ENCODE measurements at places on chromosomes 5 and 9.

GRCh38 chr9:36959681-36960574 lies 74.1 kb downstream of the PAX5 start:
- no peak for DNase-seq

- DNase-seq = no peak
Observed at GRCh38 chr9:20643660-20644059, 21.4 kb upstream of the MLLT3 start.

GRCh38 chr5:96492459-96493047 lies 59.5 kb upstream of the PCSK1 start:
- no peak for DNase-seq

- no peak for DNase-seq
Observed at GRCh38 chr5:67315082-67315989, 118.7 kb upstream of the CD180 start.

DNA sequence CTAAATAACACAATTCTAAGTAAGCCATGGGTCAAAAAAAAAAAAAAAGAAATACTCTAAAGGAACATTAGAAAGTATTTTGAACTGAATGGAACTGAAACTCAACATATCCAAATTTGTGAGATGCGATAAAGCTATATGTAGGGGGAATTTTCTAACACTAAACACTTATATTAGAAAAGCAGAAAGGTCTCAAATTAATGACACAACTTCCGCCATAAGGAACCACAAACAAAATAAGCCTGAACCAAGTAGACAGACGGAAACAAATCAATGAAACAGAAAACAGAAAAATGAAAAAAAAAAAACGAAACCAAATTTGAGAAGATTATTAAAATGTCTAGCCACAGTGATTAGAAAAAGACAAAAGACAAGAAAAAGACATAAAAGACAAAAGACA lies 39.9 kb downstream of the ADAMTS6 start:
- no peak for DNase-seq

GRCh38 chr9:26694381-26695297 lies 198.0 kb downstream of the CAAP1 start:
- no peak for DNase-seq

DNA sequence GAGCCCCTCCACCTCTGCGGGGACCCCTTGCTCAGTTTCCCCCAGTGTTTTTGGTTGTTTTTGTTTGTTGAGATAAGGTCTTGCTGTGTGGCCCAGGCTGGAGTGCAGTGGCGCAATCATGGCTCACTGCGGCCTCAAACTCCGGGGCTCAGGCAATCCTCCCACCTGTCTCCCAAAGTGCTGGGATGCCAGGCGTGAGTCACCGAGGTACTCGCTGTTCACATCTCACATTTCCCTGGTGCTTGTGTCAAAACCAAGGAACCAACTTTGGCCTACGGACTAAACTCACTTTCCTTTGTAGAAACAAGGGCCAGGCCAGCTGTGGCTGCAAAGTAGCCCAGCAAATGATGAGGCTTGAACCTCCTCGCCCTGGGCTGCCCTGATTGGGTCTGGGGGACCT lies 9.7 kb upstream of the AJM1 start:
- DNase-seq = no peak

GRCh38 chr9:134751622-134752021 lies 110.0 kb downstream of the COL5A1 start:
- no peak for DNase-seq

DNA sequence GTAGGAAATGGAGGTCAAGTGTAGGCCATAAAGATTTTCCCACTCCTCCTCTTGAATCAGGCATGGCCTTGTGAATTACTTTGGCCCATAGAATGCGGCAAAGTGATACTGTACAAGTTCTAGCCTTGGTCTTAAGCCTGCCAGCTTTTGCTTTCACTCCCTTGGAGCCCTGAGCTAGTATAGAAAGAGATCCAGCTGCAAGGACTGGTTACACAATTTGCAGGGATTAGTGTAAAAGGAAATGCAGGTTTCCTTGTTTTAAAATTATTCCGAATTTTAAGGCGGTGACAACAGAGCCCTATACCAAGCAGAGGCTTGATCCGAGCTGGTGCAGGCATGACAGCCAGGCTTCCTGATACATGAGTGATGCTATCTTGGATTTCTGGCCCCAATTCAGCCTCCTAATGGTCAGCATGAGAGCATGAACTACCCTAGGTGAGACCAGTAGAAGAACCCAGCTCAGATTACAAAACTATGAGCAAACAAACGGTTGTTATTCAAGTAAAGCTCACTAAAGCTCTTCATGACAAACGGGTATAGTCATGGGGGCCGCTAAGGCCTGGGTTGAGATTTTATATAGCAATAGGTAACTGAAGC lies 257.9 kb downstream of the DOCK8 start:
- no peak for DNase-seq

DNA sequence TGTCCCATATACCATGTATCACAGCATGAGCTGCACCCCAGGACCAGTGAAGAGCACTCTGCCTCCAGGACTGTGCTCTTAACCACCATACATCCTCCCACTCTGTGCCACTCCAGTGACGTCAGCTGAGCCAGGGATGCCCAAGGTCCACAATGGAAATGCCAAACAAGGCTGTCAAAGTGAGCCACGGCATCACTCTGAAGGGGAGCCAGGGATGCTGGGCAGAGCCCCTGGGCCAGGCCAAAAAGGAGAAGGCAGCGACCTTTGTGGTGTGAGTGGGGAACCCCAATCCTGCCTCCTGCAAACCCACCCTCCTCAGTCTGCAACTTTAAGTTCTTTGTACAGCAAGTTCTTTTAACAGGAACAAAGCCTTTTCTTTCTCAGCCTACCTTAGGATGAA lies 242.7 kb downstream of the SYK start:
- DNase-seq = no peak

GRCh38 chr9:116842658-116843057 lies 155.6 kb downstream of the TRIM32 start:
- no peak for DNase-seq

DNA sequence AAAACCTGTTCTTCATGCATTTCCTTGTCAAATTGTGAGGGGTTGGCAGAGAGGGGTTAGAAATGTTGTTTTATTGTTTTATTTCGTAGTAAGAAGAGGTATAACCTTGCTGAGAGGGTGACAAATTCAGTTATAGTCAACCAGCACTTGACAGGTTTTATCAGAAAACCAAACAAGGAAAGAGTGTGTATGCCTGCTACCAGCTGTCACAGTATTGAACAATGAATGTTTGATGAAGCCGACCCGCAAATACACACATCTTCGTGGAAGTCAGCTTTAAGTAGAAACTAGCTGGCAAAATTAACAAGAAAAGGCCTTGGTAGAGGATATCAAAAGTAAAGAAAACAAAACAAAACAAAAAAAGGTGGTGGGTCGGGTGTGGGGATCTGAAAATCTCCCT lies 214.6 kb upstream of the TLE4 start:
- no peak for DNase-seq

DNA sequence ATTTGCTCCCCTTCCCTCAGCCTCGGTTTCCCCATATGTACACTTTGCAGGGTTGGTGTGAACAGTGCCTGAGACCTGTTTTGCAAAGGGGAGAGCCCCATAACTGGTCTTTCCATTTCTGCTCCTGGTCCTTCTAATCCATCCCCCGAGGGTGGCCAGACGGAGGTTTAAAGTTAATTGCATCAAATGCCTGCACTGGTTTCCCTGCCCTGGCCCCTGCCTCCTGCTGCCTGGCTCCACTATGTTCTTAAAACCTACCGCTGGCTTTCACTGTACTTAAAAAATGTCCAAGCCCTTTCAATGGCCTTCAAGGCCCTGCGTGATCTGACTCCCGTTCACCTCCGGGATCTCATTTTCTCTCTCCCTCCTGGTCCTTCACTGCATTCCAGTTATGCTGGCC lies 183.0 kb downstream of the RGS3 start:
- DNase-seq = no peak

DNA sequence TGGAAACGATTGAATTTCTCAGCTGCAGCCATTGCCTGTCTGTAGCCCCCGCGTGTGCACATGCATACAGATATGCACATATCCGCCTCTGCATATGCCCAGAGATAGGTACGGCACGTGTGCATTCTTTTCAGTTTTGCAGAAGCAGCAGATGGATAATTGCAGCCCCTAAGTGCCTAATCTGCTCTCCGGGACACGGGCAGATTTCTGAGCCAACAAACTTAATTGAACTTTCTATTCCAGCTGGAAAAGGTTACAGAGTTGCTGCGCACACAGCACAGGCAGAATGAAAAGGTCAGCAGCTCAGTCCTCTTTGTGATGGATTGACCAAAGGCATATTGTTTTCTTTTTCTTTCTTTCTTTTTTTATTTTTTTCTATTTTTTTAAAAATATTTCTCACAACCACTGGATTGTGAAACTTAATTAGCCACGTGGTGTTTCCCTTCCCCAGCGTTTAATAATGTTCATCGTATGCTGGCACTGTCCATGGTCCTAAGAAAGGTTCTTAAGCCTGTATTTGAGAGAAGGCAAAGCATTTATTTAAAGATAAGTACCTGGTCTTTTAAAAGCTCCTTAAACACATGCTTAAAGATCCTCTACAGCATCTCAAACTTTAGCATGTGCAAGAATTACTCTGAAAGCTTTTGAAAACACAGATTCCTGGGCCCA lies 270.2 kb upstream of the BRINP1 start:
- DNase-seq = no peak

GRCh38 chr5:142134331-142135010 lies 25.9 kb downstream of the NDFIP1 start:
- DNase-seq = no peak

GRCh38 chr9:126833710-126834345 lies 26.6 kb upstream of the ZBTB34 start:
- DNase-seq = no peak

GRCh38 chr9:38671748-38672147 lies 48.2 kb downstream of the FAM240B start:
- no peak for DNase-seq

GRCh38 chr9:31671011-31671410 lies 713.4 kb upstream of the ACO1 start:
- no peak for DNase-seq

DNA sequence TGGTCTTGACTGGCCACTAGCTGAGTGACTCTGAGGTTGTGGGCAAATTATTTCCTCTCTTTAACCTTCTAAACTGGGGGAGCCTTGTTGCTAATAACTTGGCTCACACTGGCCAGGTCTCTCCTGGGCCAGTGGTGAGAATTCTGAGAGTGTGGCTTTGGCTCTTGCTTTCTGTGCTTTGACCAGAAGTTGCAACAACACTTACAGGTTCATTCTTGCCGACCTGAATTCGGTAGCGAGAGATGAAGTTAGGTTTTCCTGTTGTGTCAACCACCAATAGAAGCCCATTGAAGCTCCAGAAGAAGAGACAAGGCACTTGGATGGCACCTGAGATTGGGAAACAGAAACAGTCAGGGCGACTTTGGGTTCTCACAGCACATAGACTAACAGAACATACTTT lies 19.8 kb downstream of the FAXDC2 start:
- DNase-seq = no peak

DNA sequence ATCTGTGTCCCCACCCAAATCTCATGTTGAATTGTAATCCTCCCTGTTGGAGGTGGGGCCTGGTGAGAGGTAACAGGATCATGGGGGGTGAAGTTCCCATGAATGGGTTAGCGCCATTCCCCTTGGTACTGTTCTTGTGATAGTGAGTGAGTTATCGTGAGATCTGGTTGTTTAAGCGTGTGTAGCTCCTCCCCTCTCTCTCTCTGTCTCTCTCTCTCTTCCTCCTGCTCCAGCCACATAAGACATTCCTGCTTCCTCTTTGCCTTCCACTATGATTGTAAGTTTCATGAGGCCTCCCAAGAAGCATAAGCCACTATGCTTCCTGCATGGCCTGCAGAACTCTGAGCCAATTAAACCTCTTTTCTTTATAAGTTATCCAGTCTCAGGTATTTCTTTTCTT lies 28.8 kb downstream of the C5orf15 start:
- no peak for DNase-seq

GRCh38 chr5:159179529-159180305 lies 29.6 kb downstream of the RNF145 start:
- DNase-seq = no peak

- DNase-seq = no peak
Observed at GRCh38 chr9:708182-708550, 133.3 kb upstream of the DMRT1 start.

DNA sequence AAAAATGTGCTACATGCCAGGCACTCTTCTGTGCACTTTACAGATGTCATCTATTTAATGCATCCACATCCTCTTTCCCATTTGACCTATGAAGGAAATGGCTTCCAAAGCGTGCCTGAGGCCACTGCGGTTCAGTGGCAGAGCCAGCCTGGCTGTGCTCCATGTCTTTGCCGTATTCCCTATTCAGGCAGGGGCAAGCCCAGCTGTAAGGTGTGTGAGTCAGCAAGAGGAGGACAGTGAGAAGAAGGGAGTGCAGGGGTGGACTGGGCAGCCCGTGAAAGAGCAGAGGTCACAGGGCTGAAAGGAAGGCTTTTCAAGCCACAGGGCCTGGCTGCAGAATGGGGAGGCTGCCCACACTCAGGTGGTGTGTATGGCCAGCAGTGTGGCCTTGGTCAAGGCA lies 91.7 kb downstream of the HRH2 start:
- no peak for DNase-seq

DNA sequence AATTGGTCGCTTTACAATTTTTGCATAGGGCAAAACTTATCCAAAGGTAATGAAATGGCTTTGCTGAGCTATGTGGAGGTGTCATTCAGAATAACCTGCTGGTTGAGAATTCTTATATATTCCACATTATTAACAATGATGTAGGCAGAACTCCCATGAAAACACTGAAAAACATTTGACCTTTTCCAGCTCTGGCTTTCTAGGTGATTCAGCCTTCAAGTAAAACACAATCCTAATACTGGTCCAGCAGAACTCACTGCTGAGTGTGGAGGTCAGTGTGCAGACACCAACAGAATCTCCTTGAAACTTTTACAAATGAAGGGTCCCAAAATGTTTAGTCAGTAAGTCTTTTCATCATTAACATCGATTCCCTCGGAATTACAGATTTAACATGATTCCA lies 162.0 kb upstream of the EFNA5 start:
- DNase-seq = no peak

- no peak for DNase-seq
Observed at GRCh38 chr5:143447983-143448382, 44.5 kb upstream of the NR3C1 start.

DNA sequence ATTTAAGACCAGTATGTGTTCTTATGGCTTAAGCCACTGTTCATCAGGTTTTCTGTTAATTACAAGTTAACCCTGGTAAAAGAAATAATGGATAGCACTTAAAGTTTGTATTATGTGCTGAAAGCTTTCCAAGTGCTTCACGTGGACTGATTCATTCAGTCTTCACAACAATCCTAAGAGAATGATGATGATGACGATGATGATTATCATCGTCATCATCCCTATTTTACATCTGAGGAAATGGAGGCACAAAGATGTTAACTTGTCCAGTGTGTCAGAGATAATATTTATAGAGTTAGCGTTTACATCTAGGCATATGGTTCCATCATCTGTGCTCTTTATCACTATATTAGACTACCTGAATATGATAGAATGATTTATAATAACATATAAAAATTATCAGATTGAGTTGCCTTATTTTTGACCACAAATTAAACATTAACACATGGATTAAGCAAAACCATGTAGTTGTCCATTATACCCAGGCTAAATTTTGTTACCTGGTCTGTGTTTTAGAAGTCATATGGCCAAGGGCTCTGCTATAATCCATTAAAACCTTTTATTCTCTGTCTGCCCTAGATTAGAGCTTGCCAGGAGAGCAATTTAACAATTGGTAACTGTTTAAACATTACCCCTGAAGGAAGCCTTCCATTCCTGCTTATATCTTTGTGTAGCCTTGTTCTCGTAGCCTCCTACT lies 102.3 kb upstream of the MAP3K1 start:
- DNase-seq = no peak
